COLO829 (cell line): ENCODE measurements at places on chromosomes 2 and 18.

DNA sequence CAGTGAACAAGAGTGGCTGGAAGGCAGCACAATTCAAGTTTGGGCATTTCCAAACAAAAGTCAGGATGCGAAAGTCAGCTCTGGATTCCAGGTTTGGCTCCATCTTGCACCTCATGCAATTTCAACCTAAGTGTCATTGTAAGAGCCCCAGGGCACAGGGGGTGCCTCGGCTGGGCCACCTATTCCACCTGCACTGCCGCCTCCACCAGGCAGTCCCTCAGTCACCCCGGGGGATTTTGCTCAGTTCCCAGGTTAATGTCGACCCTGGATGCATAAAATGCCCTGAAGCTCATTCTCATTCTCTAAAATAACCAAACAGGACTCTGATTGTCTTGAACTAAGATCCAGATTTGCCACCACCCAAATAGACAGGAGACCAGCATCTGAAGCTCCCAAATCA lies 77.6 kb downstream of the EDAR start:
- DNase-seq, result no peak

DNA sequence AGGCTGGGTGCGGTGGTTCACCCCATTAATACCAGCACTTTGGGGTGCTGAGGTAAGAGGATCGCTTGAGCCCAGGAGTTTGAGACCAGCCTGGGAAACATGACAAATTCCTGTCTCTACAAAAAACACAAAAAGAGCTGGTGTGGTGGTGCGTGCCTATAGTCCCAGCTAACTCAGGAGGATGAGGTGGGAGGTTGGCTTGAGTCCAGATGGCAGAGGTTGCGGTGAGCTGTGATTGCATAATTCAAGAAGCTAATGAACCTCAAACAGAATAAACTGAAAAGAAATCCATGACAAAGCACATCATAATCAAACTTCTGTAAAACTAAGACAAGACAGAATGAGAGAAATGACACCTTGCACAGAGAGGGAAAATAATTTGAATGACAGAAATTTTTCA lies 54.8 kb downstream of the SEMA4F start:
- no peak for DNase-seq

DNA sequence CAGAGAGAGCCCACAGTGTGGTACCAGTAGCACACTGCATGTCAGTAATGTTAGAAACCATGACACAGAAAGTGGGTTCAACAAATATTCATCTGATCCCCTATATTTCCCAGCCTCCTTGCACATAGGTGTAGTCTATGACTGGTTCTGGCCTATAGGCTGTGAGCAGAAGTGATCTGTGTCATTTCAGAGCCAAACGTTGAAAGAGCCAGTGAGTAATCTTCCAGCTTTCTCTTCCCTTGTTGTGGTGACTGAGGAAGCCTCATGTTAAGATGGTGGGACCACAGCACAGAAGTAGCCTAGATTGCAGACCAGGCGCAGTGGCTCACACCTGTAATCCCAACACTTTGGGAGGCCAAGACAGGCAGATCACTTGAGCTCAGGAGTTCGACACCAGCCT lies 4.1 kb downstream of the TMEM237 start:
- DNase-seq, result no peak

GRCh38 chr2:133705287-133705686 lies 137.0 kb upstream of the NCKAP5 start:
- no peak for DNase-seq

DNA sequence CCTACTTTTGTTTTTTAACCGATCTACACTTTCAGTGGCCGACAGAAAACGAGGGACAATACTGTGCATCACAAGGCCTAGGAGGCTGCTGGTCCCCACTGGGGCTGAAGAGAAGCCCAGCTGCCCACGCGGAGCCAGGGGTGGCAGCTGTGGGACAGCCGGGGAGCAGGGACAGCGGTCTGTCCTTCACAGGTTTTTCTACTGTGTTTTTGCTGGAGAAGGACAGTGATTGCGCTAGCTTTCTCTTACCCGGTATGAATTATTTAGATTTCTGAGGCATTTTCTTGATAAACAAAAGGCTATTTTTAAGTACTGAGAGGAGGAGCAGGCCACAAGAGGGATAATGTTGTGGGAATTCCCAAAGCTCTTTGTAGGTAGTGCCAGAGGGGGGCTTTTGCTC lies 219.8 kb downstream of the ATAD2B start:
- no peak for DNase-seq

DNA sequence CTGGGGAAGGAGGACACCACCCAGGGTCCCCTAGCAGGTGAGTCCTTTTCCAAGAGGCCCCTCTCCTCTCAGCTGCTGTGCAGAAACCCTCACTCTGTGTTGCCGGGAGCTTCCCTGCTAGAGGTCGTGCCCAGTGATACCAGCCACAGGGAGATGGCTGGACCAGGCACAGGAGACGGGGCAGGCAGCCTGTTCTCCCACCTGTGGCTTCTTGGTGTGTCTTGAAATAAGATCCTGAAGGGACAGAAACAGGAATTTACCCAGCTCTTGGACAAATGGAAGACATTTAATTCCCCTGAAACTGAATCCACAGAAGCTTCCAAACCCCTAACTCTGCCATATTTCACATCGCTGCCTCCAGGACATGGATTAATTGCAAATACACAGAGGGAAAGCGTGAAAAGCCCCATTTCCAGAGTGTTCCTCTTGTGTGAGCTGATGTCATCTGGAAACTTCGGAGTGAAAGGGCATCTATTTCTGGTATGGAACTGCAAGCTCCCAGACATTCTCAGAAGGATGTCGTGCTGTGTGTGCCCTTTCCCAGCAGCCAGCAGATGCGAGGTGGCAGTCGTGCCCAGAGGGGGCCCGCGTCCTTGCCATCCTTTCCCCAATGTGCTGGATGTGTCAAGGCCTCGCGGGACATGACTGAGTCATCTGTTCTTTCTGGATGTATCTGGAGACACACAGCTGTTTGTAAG lies 177.7 kb downstream of the SEPTIN10 start:
- DNase-seq, result no peak

DNA sequence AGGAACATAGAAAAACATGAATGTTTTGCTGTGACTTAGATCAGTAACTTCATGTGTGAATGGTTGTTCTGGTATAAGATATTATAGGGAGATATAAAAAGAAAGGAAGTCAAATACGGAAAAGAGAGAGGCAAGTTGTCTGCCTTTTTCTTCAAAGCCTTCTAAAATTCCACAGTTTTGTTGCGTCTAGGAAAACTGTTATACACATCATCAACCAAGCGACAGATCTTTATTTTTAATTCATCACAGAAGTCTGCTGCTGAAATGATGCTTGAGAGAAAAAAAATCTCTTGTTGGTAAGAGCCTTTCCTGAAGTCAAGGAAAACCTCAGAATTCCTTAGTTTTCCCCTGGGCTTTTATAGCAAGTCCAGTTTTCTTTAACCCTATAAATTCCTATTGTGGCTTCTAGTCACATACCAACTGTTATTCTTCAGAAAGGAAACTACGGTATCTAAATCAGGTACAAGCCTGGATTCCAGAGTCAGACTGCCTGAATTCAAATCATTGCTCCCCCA lies 36.3 kb upstream of the TANC1 start:
- DNase-seq, result no peak

DNA sequence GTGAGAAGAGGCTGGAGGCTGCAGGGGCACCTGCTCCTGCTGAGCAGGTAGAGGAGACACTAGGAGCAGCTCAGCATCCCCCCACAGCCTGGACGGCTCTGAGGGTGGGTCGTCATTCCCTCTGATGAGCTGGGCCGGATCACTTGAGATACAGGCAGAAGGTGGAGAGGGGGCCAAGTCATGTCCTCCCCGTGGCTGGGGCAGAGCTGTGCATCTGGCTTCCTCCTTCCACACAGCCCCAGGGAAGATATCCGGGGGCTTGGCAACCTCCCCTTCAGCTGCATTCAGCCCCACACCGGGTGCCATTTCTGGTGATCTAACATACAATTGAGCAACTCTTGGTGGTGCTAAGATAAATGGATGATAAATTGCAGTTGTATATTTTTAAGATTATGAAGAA lies 236.9 kb downstream of the LDLRAD4 start:
- no peak for DNase-seq

DNA sequence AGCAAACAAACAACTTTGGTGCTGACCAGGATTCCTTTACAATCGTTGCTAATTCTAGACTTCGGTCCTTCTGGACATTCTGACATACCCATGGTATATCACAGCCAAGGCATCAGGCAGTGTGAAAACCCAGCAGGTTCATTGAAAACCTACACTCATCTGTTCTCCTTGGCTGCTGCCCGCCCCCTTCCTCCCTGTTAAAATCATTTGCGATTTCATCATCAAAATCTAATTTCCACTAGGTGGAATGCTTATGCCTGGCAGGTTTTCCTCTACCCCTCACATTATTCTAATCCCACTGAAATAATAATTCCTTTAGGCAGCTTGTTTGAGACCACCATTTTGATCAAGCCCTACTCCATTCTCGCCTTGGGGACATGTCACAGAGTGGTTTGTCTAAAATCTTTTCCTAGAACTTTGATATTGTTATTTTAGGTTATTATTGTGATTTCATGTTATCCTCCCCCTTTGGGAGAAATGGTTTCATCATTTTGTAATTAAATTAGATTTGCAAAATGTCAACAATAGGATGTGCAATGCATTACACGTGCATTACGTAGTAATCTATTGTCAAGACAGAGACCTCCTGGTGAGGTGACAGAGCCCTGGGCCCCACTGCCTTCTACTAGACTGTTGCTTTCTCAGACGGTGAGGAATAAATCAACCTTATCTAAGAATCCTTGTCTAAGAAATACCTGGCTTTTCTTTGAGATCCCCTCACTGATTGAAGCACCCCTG lies 31.0 kb upstream of the ASPRV1 start:
- no peak for DNase-seq

DNA sequence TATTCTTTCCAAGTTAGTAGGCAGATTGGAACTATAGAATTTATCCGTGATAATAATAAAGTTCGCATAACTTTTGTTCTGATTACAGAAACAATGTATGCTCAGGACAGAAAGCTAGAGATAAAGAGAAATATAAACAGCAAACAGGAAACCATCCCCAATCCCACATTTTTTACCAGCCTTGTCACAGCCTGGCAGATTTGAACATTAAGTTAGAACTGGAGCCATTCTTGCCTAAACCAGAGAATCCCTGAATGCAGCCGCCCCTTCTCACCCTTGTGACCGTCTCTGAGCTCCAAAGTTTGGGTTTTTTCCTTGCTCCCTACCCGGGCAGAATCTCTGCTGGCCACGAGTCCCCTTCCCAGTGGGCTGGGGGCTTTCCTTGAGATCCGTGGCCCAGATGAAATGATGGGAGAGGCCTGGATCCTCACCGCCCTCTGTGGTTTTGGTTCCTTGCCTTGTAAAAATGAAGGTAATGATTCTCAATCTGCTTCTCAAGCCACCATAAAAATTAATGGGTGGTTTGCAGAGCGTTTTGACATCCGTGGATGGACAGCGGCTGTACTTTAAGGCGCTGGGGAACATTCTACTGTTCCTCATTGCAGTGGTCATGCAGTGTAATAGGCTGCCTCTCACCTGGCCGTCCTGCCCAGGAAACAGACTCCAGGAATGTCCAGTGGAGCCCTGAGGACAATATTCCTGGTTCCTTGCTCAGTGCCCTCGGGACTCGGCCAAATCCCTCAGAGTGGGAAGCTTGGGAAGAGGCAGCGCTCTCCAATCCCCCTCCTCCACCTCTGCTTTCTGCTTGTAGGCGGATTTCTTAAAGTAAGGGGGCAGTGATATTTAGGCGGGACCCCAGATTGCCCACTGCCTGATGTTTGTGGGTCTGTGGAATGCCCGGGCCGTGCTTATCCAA lies 1.6 kb downstream of the SH3BP4 start:
- no peak for DNase-seq

DNA sequence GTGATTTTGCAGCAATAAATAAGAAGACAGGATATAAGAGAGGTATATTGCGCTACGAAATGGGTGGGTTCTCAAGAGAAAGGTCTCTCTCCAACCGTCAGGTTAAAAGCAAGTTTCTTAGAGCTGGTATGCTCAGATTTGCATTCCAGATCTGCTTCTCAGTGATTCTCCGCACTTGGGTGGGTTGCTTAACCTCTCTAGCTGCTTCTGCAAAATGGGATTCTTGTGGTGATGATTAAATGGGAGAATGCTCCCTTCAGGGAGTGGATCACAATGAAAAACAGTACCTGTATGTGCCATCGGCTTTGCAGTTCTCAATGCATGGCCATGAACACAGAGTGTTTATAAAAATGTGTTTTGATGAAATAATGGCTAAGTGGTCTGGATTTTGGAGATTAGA lies 477.7 kb downstream of the TNS1 start:
- DNase-seq, result no peak

DNA sequence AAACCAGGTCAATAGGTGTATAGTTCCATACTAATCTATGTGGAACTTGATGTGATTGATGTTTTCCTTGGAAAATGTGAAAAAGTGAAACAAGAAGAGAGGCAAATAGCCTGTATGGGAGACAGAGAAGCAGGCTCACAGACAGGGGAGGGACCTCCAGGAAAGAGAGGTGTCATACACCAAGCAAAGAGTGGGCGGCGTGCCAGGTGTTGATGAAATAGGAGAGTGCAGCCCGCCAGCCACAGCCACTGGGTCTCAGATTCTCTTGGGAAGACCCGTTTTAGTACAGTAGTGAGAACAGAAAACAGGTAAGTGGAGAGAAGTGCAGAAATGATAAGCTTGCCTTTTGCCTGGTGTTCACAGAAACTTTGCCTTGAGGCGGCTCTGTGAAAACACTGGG lies 301.9 kb downstream of the ZNF407 start:
- DNase-seq, result no peak

GRCh38 chr2:203237346-203238238 lies 1.2 kb upstream of the CYP20A1 start:
- DNase-seq, result no peak

- no peak for DNase-seq
Observed at GRCh38 chr2:191593622-191594385, 84.1 kb upstream of the NABP1 start.

DNA sequence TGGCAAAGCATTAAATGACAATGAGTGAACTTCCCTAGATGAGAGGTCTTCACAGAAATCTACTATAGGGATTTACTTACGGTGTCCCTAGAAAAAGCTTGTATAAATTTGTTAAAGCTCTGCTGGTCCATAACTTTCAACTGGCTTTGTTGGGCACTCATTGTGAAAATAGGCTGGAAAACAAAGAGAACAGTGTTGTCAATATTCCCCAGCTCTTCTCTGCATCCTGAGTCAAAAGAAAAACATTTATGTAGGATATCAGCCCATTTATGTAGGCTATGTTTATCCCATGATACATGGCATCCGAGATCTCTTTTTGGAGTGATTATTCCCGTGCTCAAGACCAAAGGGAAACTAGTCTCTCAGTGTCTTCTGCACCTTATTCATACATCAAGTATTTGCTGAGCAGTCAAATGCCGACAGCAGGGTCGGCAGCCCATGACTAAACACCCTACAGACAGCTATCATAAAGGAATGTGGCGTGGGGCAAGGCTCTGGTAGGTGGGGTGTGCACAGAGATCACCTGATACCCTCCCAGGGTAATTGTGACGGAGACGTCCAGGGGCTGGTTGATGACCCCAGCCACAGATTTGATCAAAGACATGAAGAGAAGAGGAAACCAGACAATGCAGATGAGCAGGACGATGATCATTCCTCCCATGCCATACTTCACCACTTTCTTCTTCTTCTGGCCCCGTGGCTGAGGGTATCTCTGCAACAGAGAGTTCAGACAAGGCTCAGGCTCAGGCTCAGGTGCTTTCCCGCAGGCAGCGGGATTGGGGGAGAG lies 155.9 kb downstream of the NAPG start:
- DNase-seq, result peak; percentile 39

GRCh38 chr2:232897598-232898408 lies 27.7 kb downstream of the SNORC start:
- no peak for DNase-seq

- no peak for DNase-seq
Observed at GRCh38 chr2:20595439-20596192, 55.3 kb downstream of the HS1BP3 start.

GRCh38 chr2:168450171-168450570 lies 5.9 kb upstream of the CERS6 start:
- DNase-seq, result no peak
